ENCODE measurements at places on chromosomes 13 and 19. TPM values are rescaled to one million over a fixed set of nuclear protein-coding genes. Genes with fewer than 3 reads are reported as not detected.

DNA sequence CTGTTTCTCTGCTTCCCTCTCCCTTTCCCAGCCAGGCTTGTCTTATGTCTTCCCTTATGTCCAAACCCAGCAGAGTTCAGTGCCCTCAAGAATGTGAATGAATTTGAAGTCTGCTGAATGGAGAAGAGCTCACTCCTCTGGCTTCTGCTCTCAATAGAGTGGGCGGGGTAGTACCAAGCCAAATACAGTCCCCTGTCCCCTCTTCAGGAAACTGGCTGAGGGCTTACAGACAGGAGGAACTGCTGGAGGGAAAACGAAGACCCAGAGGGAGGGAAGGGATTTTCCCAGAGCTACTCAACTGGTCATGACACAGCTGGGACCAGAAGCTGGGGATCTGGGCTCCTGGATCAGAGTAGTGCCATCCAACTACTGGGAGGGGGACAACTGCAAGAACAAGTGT is 32.9 kb upstream of the POU2F2 start:
- no peak for DNase-seq

Gene SYCN
- total RNA-seq, result not detected

Gene ZNF699
- 10.9 TPM for total RNA-seq

Gene PRDX2
- 215 TPM for total RNA-seq
